Endodermal cell (in vitro differentiated cells): ENCODE measurements at places on chromosomes 13 and 19.

GRCh38 chr13:35916146-35916545 lies 215.0 kb downstream of the DCLK1 start:
- DNase-seq = no peak

GRCh38 chr13:30863796-30864195 lies 42.3 kb upstream of the MEDAG start:
- peak; percentile 64 for DNase-seq

GRCh38 chr13:36992362-36992761 lies 6.8 kb downstream of the ALG5 start:
- DNase-seq = no peak

- no peak for DNase-seq
Observed at GRCh38 chr19:16920816-16921529, 32.2 kb downstream of the F2RL3 start.

- DNase-seq = no peak
Observed at GRCh38 chr13:112531263-112531794, 56.6 kb downstream of the TUBGCP3 start.

- no peak for DNase-seq
Observed at GRCh38 chr13:113297370-113298042, 467 bp downstream of the LAMP1 start.

- DNase-seq = peak; percentile 92
Observed at GRCh38 chr19:29771708-29772414, 39.9 kb upstream of the CCNE1 start.

GRCh38 chr13:37666036-37666435 lies 67.5 kb upstream of the POSTN start:
- DNase-seq = no peak
